NCI-H1694 treated with DMSO at 0.1 percent for 48 hours (cell line): ENCODE measurements at places on chromosomes 3 and 15.

GRCh38 chr3:107092121-107092520 lies 285.1 kb upstream of the CCDC54 start:
- no peak for DNase-seq

- DNase-seq: peak; percentile 54
These were observed 42.8 kb upstream of the RAF1 start for GRCh38 chr3:12706504-12707253.

- no peak for DNase-seq
These were observed 134.7 kb upstream of the TSC22D2 start for GRCh38 chr3:150273396-150273795.

- no peak for DNase-seq
These were observed 123.9 kb upstream of the MEF2A start for GRCh38 chr15:99441871-99442251.

GRCh38 chr3:16802389-16802788 lies 82.4 kb upstream of the PLCL2 start:
- no peak for DNase-seq

- DNase-seq: no peak
These were observed 17.0 kb upstream of the ANO10 start for GRCh38 chr3:43638594-43639447.

GRCh38 chr3:181966393-181966792 lies 254.7 kb downstream of the SOX2 start:
- DNase-seq: no peak

GRCh38 chr15:38436993-38437392 lies 16.9 kb upstream of the FAM98B start:
- DNase-seq: no peak

DNA sequence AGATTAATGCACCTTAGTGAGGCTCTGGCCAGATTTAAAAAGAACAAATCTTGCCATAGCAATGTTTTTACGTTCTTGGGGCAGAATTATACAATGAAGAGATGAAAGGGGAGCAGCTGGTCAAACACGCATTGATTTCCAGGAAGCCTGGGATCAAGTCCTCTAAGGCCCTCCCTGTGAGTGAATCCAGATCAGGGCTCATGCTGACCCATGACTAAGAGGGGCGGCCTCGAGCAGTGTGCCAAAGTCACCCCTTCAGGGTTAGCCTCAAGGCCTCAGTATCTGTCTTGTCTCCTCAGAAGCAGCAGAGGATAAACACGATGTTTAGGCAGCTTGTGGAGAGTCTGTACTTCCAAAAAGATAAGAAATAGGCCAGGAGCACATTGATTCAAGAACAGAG lies 9.3 kb upstream of the RBP1 start:
- DNase-seq: no peak

DNA sequence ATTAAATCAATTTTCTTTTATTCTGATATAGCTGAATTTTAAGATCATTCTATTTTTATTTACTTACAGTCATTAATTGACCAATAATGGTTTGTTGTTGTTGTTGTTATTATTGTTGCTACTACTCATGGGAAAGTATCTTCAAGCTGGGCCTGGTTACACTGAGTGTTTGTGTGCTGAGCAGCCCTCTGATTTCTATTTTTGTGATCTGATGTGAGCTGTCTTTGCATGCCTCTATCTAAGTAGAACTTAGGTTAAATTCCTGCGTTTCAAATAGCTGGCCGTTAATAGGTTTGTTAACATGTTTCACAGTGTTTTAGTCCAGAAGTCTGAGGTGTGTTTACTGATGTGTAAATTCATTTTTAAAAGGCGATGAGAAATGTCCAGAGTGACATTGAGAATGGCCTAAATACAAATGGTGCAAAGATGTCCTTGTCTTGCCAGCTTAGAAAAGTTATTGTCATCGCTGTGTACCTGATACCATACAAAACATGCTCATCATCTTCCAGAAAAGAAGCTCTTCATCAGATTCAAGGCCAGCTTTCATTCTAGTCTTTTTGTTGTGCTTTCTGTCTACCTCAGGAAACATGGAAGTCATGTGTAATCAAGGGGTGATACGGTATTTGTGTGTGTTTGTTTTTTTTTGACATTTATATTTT lies 15.8 kb downstream of the ARIH2 start:
- no peak for DNase-seq

GRCh38 chr3:126451511-126451910 lies 24.2 kb downstream of the ZXDC start:
- DNase-seq: no peak

DNA sequence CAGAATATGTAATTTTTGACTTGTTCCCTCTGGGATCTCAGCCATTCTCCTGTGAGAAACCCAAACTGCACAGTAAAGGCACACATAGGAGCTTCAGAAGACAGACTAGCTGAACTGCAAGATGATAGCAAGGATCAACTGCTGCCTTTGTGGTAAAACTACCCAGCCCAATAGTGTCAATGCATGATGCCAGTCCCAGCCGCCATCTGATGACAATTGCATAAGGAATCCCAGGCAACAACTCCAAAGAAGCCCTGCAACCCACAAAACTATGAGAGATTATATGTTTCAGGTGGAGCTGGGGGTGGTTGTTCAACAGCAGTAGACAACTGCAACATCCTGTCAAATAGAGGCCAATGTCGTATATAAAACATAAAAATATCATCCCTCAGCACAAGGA lies 192.4 kb upstream of the ARPP21 start:
- DNase-seq: no peak

GRCh38 chr3:112739252-112739965 lies 98.5 kb upstream of the CCDC80 start:
- DNase-seq: no peak

- DNase-seq: no peak
These were observed 474.6 kb upstream of the TPRG1 start for GRCh38 chr3:188697127-188697526.

- no peak for DNase-seq
These were observed 15.3 kb upstream of the UNC13C start for GRCh38 chr15:53962646-53963561.

DNA sequence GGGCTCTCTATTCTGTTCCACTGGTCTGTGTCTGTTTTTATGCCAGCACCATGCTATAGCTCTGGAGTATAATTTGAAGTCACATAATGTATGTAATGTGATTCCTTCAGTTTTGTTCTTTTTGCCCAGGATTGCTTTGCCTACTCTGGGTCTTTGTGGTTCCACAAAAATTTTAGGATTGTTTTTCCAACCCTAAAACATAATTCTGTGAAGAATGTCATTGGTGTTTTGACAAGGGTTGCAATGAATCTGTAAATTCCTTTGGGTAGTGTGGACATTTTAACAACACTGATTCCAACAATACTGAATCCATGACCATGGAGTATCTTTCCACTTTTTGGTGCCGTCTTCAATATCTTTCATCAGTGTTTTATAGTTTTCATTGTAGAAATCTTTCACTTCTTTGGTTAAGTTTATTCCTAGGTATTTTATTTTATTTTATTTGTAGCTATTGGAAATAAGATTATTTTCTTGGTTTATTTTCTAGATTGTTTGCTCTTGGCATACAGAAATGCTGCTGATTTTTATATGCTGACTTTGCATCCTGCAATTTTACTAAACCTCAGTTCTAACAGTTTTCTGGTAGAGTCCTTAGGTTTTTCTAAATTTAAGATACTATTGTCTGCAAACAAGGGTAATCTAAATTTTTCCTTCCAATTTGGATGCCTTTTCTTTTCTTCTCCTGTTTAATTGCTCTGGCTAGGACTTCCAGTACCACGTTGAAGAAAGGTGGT lies 29.7 kb downstream of the TJP1 start:
- DNase-seq: no peak

GRCh38 chr3:43902415-43902814 lies 211.7 kb downstream of the ABHD5 start:
- no peak for DNase-seq

DNA sequence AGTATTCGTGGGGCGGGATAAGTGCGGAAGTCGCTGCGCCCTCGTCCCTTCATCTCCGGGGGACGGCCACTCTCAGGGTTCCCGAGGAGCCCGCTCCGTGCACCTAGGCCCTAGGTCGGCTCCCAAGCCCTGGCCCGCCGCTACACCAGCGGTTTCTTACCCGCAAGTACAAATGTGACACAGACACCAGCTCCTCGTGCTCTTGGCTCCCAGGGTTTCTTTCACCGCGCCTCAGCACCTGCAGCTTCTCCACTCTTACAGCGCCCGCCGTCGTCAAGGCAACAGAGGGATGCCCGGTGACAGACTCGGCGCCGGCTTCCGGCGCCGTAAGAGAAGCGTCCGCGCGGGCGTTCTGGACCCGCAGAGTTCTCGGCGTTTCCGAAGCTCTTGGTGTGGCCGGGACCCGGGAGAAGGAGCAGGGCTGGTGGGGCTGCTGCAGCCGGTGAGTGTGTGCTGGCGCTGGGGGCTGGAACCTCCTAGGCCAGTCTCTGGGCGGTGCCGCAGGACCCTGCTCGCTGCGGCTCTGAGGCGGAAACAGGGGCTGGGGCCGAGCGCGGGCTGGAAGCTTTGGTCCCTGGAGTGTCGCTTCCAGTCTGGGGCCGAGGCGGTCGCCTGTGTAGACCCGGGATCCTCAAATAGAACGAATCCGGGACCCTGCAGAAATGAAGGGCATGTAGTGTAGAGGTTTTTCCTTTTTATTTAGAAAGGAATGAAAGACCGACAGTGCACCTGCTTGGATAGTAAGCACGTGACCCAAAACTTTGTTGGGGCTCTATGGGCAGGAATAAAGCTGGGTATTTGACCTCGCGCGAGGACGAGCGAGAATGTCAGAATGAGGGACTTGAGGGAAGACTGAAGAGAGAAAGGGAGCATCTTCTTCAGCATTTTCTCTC lies 155.4 kb upstream of the GOLGA6L4 start:
- DNase-seq: peak; percentile 2

- no peak for DNase-seq
These were observed 46.3 kb downstream of the FMN1 start for GRCh38 chr15:33148129-33148751.

DNA sequence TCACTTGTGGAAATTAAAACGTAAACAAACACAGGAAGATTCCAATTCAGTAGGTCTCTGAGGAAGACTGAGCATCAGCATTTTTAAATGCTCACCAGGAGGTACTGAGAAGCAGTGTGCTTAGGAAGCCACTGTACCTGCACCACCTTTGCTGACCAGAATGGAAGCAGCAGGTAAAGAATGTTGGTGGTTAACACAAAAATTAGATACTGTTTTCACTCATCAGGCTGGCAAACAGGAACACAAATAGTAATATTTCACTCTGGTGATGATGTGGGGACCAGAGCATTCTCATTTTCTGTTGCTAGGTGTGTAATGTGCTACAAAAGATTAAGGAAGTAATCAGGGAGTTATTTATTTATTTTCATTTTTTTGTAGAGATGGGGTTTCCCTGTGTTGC lies 29.9 kb upstream of the GHSR start:
- no peak for DNase-seq

DNA sequence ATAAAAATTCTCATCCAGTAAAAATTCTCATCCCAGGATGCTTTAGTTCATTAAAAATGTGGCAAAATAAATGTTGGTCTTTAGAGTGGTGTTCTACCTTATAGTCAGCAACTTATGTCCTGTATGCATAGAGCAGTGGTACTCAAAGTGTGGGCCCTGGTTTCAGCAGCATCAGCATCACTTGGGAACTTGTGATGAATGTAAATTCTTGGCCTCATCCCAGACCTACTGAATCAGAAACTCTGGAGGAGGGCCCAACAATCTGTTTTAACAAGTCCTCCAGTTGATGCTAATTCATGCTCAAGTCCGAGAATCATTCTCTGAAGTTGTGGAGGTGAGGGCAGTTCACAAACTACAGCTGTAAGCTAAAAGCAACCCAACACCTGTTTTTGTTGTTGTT lies 307.3 kb upstream of the SATB1 start:
- DNase-seq: no peak

DNA sequence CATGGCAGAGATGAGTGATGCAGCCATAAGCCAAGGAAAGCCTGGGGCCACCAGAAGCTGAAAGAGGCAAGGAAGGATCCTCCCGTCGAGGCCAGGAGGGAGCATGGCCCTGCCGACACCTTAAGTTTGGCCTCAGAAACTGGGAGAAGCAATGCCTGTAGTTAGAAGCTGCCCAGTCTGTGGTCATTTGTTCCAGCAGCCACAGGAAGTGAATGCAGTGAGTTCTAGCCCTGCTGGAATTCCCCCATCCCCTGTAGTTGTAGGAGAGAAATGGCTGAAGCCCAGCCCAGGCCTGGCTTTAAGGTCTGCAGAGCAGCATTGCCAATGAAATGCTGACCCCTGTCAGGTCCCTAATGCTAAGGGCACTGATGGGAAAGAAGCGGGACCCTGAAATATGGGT lies 12.2 kb upstream of the CHSY1 start:
- DNase-seq: no peak

DNA sequence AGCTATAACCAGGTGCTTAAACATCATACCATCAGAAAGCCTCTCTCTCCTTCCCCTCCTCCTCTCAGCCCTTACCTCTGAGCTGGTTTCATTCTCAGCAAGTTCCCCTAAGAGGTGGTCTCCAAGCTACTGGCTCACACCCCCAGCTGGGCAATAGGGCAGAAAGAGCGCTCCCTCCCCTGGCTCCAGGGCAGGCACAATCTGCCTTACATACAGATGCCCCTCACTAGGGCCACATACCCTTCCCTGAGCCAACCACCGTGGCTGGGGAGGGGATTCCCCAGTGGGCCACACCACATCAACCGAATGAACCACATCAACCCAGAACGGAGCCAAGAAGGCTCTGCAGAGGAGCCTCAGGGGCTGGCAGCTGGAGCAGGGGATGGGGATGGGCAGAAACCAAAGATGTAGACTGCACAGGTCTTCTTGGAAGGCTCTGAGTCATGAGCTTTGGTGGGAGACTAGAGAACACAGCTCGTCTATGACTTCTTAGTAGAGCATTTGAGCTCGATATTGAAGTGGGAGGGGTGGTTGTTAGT lies 4.6 kb upstream of the FBLN2 start:
- no peak for DNase-seq

DNA sequence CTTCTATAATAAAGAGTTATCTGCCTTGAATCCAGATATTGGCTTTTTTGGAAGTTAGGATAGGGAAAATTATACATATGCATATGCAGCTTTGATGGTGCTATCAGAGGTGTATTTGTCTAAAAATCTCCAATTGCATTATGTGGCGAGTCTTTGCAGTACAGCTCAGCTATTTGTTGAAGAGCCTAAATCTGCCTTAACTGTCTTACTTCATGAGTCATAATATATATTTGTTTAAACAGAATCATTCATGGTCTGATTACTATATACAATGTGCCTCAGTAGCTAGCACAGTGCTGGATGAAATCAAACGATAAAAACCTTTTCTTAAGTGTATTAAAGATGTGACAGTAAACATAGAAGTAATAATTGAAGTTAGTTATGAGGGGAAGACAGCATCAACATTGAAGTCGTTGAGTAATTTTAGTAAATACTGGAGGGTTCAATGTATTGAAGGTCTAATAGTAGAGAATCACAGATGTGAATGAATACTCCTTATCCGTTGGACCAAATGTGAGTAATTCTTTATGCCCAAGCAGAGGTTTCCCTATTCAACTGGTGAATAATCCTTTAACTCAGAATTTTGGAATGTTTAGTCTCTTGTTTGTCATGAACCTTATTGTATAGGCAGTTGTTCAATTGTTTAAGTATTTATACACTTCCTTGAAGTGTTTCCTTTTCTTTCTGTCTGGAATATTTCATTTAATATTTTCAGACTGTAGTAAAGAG lies 74.8 kb upstream of the NAALADL2 start:
- DNase-seq: no peak

GRCh38 chr3:177201700-177202397 lies 4.6 kb upstream of the TBL1XR1 start:
- no peak for DNase-seq
